Testis (tissue), 5 donors: ENCODE measurements at places on chromosomes 3 and 15.
A peak's percentile ranks its signal among the peaks of the same experiment; 100 is the strongest.

DNA sequence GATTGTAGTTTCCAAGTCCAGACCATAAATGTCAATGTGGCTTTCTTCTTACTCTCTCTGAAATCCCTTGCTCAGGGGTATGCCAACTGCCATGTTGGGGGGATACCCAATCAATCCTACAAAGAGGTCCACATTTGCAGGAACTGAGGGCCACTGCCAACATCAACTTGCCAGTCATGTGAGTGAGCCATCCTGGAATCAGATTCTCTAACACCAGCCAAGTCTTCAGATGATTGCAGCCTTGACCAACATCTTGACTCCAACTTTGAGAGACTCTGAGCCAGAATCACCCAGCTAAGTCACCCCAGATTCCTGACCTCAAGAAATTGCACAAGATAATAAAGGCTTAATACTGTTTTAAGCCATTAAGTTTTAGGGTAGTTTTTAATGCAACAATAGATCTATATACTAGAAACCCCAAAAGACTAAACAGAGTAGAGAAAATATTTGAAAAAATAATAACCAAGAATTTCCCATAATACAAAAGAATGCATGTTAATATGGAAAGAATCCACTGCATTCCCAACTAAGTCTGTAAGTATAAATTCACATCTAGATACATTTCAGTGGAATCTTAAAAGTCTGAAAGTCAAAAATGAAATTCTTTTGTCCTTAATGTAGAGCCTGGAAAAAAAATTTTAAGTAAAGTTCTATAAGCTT, 22.4 kb downstream of the ISG20 start:
- H3K27me3 ChIP-seq, result no peaks in the 10 kb centered on the region
- DNase-seq, result peak; percentile 3
- H3K4me3 ChIP-seq, result no peak overlapping the region
- no peak overlapping the region for H3K27ac ChIP-seq

DNA sequence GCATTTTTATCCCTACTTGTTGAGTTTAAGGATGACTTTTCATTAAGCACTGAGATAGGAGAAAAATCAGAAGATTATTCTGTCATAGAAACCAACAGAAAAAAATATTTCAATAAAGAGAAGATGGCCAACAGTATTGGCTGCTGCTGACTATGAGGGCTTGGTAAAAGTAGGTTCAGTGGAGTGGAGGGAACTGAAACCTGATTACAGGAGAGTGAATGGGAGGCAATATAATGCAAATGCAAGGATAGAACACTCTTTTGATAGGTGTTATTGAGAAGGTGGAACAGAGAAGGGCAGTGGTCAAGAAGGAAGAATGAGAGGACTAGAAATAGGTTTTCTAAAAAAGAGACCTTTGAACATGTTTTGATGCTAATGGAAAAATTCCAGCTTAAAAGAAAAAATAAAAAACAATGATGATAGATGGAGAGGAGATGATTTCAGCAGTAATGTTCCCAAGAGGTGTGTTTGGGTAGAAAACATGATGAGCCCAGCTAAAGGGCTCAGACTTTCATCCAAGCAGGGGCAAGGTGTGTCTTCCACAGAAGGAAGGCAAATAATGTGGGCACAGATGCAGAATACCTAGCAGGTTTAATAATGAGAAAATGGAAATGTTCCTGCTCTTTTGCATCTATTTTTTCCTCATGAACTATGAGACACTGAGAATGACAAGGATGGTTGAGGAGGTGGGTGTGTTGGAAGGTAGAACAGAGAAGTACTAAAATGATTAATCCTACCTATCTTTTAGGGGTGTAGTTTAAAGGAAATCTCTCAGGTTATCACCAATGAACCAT, 397.9 kb upstream of the GOLIM4 start:
- no peaks in the 10 kb centered on the region for H3K36me3 ChIP-seq
- H3K4me3 ChIP-seq, result no peak overlapping the region
- H3K4me1 ChIP-seq, result no peaks in the 10 kb centered on the region
- no peak overlapping the region for H3K27ac ChIP-seq
- no peaks in the 10 kb centered on the region for H3K27me3 ChIP-seq
- no peak for DNase-seq

- no peak for DNase-seq
- no peaks in the 10 kb centered on the region for H3K36me3 ChIP-seq
- no peak overlapping the region for H3K4me3 ChIP-seq
- no peak overlapping the region for H3K27ac ChIP-seq
These were observed 43.1 kb downstream of the PEAK1 start for GRCh38 chr15:77376770-77377169.

DNA sequence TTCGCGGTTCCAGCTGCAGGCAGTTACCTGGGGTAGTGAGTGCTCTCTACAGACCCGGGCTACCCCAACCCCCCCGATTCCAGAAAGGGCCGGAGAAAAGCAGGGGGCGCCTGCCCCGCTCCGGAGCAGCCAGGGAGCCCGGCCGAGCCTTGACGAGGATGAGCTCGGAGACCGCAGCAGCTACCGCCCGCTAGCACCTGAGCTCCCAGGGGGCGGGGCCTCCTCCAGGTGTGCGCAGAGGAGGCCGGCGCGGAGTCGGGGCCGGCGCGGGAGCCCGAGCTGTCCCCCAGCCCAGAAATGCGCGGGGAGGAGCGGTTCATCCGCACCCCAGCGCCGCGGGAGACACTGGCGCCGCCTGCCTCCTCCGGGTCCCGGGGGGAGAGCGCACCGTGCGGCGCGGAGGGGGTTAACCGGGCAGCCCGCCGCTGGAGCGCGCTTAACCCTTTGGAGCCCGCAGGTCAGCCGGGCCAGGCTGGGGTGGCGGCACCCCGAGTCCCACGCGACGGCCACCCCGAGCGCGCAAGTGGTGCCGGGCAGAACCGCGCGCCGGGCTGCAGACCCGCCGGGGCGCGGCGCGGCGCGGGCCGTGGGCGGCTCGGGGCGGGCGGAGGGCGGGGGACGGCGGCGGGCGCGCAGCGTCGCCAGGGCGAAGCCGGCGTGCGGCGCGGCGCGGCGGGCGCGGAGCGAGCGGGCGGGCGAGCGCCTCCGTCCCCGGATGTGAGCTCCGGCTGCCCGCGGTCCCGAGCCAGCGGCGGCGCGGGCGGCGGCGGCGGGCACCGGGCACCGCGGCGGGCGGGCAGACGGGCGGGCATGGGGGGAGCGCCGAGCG, at the start of gene CACNA1D:
Gene CACNA1D (plus strand): TSS at position 649 of the 829 bp plus-strand sequence. CDS start 556 bp downstream, outside the sequence.
- peaks cover 26% of the 10 kb centered on the region for H3K4me1 ChIP-seq
- peak within 1 kb of the TSS; percentile 58 for H3K27ac ChIP-seq
- H3K36me3 ChIP-seq, result no peaks in the 10 kb centered on the region
- H3K27me3 ChIP-seq, result no peaks in the 10 kb centered on the region
- H3K4me3 ChIP-seq, result peak within 1 kb of the TSS; percentile 55

DNA sequence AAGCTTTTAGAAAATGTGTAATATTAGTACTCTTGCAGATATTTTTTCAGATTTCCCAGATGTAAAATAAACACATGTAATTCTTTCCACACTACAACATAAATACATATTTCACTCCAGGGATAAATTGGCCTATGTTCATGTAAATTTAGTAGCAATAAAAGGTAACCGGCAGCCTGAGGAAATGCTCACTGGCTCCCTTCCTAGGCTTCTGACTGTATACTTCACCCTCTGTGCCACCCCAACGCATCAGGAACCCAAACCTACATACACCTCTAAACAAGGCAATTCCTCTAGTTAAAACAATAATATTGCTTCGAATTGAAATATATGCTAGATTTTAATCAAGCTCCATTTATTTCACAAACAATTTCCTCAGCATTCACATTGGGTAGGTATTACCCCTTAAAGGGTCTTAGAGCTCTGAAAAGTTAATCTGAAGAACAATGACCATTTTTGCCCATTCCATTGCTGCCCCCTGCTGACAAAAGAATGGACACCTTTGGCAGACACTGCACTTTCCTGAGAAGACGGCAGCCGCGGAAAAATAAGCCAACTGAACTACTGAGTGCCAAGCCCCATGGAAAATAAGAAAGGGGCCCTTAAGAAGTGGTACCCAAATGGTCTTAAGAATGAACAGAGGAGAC, 212.5 kb downstream of the OSBPL10 start:
- H3K27me3 ChIP-seq, result no peaks in the 10 kb centered on the region
- H3K36me3 ChIP-seq, result no peaks in the 10 kb centered on the region
- no peak overlapping the region for H3K4me3 ChIP-seq
- no peak overlapping the region for H3K27ac ChIP-seq
